Right renal cortex interstitium (tissue), 3 donors: ENCODE measurements at places on chromosomes 13 and 19.

DNA sequence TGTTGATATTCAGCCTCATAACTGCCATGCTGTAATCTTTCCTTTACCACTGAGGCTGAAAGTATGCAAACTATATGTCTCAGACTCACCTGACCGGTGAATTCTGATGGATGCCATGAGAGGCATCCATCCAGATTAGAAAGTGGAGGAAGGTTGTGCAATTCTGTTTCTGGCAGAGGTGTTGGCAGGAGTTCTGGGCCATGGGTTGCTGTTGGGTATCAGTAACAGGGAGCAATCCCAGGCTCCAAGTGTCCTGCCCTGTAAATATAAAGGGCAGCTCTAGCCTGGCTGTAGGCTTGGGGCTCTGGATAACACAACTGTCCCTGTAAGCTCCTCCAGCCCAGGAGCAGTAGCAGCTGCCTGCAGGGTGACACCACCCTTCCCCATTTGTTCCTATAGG, 77.4 kb upstream of the ABCC4 start:
- DNase-seq: no peak

DNA sequence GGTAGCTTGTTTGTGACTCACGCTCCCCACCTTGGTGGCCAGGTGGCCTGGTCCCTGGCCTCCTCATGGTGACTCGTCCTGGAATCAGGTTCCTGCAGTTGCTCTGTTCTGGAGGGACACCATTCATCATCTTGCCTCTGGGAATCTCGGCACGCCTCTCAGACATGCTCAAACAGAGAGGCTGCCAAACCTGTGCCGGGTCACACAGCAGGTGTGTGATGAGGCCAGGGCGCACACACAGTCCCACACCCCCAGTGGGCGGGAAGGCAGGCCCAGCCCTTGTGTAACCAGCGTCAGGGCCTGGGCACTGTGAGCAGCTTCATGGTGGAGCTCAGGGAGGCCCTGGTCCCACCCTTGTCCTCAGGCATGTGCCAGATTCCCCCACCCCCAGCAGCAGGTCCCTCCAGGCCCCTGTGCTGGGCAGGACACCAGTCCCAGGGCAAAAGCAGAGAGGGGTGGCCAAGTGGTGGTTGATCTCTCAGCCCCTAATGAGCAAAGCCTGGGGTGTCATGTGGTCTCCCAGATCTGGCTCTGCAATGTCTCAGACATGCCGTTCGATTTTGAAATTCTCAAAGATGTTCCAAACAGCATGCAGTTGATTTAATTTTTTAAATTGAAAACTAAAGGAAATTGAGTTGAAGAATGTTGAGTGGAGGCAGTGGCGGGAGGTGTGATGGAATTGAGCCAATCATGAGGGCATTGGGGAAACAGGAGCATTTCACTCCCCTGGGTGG, 12.1 kb downstream of the CEBPA start:
- no peak for DNase-seq

DNA sequence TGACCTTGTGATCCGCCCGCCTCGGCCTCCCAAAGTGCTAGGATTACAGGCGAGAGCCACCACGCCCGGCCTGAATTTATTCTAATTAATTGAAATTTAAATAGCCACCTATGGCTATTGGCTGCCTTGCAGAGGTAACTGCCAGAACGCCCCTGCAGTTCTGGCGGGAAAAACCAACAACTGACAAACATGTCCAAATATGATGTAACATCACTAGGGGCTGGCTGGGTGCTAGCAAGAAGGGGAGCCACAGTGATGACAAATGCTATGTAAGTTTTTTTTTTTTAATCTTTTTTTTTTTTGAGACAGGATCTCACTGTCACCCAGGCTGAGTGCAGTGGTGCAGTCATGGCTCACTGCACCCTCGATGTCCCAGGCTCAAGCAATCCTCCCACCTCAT, 12.9 kb downstream of the ZSWIM9 start:
- DNase-seq: no peak

GRCh38 chr19:42158926-42159325, 26.7 kb upstream of the POU2F2 start:
- no peak for DNase-seq

DNA sequence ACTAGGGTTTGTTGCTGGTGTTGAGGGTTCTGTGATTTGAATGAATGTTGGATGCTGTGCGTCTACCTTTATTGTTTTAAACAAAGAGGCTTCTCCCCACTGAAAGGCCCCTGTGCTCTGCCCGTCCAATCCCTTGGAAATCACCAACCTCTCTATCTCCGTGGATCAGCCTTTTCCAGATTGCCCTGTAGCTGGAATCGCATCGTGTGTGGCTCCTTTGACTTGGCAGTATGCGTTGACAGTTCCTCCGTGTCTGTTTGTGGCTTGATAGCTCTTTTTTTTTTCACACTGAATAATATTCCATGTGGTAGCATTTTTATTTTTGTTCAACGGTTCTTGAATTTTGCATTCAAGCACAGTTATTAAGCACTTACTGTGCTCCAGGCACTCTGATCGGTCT, 23.2 kb downstream of the UBXN6 start:
- DNase-seq: no peak

GRCh38 chr13:97495678-97496077, 61.7 kb downstream of the RAP2A start:
- DNase-seq: no peak

DNA sequence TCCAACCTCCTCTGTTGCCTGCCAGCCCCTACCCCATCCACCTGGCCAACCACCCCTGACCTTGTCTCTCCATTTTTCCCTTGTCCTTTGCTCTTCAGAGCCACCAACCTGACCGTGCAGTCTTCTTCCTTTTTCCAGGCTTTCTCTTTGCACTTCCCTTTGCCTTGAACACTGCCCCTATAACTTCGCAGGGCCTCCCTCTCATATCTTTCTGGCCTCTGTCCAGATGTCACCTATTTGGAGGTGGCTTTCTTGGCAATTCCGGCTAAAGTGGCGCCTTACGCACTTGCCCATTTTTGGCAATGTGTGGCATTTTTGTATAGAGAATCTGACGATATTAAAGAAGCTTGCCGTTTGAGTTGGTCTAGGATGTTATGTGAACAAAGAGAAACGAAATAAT, 844 bp downstream of the ZNF543 start:
- no peak for DNase-seq

- DNase-seq: no peak
These were observed 30.7 kb upstream of the POMP start for GRCh38 chr13:28628241-28628640.

- DNase-seq: no peak
These were observed 63.3 kb downstream of the MBNL2 start for GRCh38 chr13:97285221-97285955.

DNA sequence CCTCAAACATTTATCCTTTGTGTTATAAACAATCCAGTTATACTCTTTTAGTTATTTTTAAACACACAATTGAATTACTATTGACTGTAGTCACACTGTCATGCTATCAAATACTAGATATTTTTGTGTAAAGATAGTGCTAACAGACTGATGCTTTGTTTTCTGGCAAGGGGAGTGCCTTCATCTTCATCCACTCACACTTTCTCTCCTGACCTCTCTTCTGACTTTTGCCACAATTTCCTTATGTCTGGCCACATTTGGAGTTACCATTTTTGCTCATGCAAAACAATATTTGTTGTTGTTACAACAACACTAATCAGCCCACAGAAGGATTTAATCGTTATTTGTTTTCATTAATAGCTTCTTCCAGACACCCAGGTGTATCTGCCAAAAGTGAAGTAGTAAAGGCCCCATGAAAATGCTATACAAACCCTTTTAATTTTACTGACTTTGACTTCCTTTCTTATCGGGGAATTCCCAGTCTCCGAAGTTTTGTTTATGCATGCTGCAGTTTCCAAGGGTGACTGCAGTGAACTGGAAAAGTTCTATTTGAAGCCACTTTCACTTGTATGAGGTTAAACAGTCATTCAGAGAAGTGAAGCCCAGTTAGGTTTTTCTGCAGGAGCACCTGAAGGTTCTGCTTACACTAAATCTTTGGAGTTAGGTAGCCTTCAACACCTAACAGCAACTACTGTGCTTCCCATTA, 66.1 kb upstream of the FRY start:
- DNase-seq: no peak

GRCh38 chr13:84315527-84315926, 433.3 kb upstream of the SLITRK1 start:
- no peak for DNase-seq

GRCh38 chr19:10182076-10182475, 12.7 kb downstream of the DNMT1 start:
- no peak for DNase-seq

DNA sequence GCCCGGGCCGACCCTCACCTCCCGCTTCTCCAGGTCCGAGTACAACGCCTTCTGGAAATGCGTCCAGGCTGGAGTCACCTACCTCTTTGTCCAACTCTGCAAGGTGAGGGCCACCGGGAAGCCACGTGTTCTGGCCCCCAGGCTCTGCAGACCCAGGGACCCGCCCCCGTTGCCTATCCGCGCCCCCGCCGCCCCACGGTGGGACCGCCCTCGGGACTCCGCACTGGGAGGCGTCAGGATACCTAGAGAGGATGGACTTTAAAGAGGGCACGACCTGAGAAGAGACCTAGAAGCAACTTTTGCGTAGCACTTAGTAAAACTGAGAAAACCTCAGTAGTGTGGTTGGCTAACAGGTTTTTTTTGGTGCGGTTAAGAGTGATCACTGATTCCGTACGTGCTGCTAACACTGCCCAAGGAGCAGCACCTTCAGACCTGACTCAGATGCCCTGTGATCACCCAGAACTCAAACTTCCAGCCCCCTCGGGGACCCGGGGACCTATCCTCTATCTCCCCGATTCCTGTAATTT, 492 bp downstream of the TMEM147 start:
- no peak for DNase-seq

GRCh38 chr13:89577301-89577700, 1770.2 kb upstream of the MIR17HG start:
- no peak for DNase-seq

DNA sequence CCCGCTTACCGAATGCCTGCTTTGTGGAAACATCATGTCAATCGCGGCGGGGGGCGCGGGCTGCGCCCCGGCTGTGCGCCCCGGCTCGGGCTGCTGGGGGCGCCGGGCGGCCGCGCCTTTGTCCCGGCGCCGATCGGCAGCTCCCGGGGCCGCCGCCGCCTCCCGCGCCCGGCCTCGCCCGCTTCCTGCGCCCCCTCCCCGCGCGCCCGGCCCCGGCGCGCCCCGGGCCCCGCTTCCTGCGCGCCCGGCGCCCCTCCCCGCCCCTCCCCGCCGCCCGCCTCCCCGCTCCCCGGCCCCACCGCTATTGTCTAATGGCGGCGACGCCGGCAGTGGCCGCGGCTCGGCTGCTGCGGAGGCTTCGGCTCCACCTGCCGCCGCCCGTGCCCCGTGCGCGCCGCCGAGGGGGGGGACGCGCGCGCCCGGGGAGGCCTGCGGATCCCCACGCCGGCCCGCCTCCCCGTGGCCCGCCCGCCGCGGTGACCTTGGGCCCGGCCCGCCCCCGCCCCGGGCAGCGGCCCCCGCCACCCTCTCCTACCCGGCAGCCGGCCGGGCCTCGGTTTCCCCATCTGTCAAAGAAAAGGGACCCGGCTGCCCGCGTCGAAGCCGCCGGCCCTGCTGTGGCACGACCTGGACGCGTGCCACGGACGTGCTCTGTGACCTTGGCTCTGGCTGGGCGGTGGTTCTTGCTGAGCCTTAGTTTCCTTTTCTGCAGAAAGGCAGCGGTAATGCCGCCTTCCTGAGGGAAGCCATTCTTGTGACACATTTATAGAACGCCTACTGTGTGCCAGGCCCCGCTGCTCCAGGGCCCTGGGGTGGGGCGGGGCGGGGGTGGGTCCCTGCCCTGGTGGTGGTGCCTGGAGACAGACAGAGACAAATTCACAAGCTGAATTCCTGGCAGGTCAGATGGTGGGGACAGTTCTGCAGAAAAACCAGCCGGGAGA, at the start of gene TLE5:
Gene TLE5 (minus strand): TSS at position 331 of the 941 bp plus-strand sequence. CDS start 295 bp downstream, at position 36.
- no peak for DNase-seq

- no peak for DNase-seq
These were observed 197.8 kb downstream of the TEX29 start for GRCh38 chr13:111518161-111518792.

DNA sequence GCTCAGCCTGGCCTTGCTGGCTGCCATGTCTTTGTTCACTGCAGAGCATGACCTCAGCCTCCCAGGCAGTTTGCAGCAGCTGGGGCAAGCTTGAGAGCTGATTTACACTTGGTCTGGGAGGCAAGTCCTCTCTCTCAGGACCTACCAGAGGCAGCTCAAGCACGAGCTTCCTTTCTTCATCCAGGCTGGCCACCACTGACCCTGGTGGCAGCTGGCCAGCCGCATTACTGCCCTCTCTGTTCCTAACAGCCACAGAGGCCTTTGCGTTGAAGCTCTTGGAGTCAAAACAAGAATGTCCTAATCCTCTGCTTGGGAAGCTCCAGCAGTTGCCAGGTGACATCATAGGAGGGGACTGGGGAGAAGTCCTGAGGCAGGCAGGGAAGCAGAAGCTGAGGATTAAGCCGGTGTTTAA, 85.7 kb downstream of the NUFIP1 start:
- DNase-seq: no peak

DNA sequence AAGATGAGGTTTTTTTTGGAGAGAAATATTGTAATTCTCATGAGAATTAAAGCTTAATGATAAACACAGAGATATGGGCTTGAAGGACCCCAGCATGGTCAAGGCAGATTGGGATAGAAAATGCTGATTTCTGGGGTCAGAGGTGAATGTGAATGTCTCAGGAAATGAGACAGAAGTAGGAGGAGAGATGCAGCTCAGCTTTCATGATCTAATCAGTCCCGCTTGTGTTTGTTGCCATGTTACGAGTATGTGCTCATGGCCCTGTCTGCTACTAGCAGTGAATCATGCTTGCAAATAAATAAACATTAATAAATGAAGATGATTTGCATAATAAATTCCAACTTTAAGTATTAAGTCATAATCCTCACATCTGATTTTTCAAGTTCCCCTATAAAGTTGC, 23.0 kb upstream of the NDFIP2 start:
- no peak for DNase-seq

- DNase-seq: no peak
These were observed 5.4 kb downstream of the CD320 start for GRCh38 chr19:8302734-8303133.

DNA sequence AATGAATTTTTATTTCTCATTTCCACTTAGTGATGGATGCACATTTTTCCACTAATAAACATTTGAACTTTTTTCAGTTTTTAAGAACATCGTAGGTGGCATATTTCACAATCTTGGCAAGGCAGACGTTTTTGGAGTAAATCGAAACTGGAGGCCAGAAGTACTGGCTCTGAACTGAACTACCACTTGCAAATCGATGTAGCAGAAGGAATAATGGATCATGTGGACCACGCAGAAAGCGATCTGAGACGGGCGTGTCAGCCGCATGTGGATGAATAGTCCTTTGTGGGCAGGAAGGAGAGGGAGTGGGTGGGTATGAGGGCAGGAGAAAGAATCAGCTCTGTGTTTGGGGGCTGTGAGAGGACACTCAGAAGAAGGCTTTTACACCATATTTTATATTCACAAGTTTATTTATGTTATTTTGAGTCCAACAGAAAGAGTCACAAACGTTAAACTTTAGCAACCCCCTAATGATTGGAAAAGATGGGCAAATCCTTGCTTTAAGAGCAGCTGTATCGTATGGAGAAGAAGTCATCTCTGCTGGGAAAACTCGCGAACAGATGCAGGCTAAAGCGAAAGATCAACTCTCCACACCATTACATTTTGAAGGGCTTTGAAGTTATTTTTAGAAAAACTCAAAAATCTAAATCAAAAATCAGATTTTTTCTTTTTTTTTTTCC, 90.5 kb downstream of the COL4A2 start:
- DNase-seq: no peak
